ENCODE measurements at places on chromosomes 1 and 21. TPM values are rescaled to one million over a fixed set of nuclear protein-coding genes. Genes with fewer than 3 reads are reported as not detected.

Gene TRIM58
- total RNA-seq = 0.16 TPM

Gene PTPN22
- total RNA-seq = 4.2 TPM

DNA sequence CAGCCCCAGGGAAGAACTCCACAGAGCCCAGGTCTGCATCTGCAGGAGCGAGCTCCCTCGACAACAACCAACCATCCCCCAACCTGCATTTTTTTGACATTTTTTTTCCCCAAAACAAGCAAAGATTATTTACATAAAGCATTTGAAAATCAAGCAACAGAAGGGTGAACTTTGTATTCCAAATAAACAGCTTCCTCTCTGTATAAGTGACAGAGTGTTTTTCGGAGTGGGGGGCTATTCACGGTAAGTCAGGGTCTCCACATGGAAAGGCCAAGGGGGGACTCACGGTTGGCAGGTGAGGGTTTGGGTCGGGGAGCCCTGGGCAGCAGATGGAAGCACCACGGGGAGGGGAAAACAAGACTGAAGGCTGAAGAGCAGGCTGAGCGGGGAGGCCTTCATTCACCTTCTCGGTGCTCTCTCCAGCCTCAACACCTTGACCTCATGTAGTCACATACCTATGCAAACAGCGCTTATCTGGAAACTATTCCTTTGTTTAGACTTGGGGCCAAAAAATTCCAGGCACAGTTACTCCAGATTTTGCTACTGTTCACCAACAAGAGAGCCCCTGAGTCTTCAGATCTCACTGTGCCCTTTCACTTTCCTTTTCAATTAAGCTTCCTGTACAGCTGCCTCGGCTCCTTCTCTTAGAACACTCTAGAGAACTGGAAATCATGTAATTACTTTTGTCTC lies 27.6 kb downstream of the C2CD2 start:
- DNase-seq = no peak

- DNase-seq = no peak
Observed at GRCh38 chr1:44634606-44635189, 39.6 kb downstream of the TMEM53 start.

GRCh38 chr1:84347271-84347931 lies 45.9 kb downstream of the SAMD13 start:
- no peak for DNase-seq

DNA sequence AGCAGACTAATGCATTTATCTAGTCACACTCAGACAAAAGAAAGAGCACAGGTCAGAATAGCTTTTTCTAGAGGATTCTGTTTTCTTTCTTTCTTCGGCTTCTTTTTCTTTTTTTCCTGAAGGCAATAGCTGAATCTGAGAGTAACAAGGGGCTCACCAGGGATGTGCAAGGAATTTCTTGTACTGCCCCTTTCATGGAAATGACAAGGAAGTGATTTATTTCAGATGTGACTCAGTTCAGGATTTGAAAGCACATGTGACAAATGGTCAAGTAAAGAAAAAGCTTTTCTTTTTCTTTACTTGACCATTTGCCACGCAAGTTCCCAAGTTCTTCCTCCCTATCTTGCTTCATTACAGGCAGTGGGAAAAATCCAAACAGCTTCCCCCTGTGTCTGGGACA lies 202.0 kb downstream of the GABPA start:
- DNase-seq = no peak

- DNase-seq = no peak
Observed at GRCh38 chr1:74429580-74429979, 82.8 kb downstream of the LRRC53 start.

DNA sequence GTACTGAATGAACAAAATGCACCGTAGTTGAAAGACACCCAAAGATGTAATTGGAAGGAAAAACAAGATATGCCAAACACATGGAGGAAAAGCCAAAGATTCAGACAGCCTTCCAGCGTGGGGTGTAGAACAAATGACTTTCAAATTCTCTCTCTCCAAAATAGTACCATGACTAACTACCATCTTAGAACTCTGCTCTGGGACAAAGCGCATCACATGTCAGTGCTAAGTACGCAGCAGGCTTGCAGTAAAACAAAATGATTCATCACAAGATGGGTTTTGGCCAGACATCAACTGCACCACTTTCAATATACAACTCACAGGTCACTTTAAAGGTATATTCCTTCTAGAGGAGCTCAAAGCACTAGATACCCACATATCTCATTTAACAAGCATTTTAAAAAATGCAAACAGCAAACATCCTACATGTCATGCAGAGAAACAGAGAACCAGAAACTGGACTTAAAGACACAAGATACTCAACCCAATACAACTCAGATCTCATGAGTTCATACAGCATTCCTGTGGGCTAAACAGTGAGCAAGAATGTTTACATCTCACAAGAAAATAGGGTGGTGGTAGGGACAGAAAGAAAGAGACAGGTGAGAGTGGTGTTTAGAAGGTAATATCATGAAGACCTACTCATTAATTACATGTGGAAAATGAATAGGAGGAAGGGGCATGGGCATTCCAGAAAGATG lies 75.7 kb downstream of the BCAR3 start:
- no peak for DNase-seq

DNA sequence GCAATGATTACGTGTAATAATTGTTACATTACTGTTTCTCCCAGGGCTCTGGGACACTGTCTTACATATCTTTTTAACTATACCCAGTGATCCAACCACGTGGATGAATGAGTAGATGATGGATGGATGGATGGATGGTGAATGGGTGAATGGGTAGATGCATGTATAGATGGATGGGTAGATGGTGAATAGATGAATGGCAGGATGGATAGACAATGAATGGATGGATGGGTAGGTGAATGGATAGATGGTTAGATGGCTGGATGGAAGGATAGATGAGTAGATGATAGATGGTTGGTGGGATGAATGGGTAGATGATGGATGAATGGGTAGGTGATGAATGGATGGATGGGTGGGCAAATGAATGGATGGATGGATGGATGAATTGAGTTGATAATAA lies 135.9 kb downstream of the HUNK start:
- DNase-seq = no peak

DNA sequence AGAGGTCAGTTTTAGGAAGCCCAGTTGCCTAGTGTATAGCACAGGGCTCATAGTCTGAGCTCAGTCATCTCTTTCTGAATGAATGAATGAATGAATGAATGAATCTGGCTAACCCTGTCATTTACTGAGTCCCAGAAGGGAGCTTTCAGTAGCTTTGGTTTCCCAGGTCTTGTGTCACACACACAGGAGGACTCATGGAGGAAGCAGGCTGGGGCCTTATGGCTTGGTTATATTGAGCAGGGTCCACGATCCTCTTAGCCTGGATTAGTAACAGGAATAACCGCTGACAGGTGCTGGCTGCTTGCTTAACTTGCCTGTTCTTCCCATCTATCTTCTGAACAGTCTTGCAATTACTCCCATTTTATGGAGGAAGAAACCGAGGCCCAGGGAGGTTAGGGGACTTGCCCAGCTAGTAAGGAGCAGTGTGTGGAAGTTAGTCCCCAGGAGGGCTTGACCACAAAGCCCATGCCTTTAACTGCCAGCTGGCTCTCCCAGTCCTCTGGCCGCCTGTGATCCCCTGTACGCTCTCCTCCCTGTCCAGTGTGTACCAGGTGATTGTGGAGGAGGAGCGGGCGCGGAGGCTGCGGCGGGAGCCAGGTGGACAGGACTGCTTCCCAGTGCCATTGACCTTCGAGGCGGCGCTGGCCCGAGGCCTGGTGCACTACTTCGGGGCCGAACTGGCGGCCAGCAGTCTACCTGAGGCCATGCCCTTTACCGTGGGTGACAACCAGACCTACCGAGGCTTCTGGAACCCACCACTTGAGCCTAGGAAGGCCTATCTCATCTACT lies 46.0 kb downstream of the PTPRU start:
- DNase-seq = no peak

- peak; percentile 51 for DNase-seq
Observed at GRCh38 chr1:41529621-41530395, 45.3 kb upstream of the EDN2 start.

DNA sequence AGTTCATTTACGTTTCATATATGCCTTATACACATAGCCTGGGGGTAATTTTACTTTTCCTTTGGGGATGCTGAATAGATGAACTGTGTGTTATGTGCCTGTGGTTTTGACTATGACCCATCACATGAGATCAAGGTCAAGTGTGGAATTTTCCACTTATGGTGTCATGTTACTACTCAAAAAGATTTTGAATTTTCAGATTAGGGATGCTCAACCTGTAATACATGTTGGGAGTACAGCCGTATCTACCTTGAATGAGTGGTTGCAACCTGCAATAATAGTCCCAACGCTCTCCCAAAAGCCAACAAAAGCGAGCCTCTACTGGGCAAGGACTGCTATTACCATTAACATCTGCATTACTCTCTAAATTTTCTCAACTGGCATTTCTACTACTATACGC lies 68.5 kb upstream of the SDC3 start:
- DNase-seq = no peak

GRCh38 chr1:63042278-63042677 lies 258.3 kb downstream of the ATG4C start:
- DNase-seq = no peak

DNA sequence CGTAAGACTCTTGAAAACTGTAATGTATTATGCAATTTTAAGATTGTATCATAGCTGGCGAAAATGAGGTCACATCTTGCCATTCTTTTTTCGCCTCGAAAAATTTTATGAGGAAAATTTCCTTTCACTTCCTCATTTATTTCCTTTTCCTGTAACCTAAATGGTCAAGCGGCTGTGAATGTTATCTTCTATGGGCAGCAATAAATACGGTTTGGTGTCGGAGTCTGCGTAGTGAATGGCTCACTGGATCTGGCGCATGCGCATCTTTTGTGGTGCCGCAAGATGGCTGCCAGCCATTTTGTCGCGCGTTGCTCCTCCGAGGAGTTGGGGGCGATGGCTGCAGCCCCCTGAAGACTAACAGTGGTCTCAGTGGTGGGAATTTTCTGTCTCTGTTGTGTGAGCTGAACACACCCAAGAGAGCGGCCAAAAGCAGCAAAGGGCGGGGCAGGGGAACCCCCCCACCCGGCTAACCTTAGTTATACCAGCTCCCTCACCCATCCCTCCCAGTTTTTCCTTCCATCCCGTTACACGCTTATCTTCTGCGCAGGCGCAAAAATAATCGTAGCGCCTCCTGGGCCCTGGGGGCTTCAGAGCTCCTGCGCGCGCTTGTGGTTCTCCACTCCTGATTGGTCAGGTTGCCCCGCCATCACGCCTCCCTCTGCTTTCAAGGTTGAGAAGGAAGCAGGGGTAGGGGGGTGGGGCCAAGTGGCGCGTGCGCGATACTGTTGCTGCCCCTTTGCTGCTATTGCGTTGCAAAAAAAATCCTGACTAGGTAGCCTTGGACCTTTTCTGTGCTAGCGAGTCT lies at the start of gene RPRD2:
Gene RPRD2, plus strand, starts transcription at position 722 of the 805 bp plus-strand sequence. CDS start 568 bp downstream, outside the sequence.
- DNase-seq = peak; percentile 99

GRCh38 chr1:54268762-54269297 lies 68.9 kb downstream of the MRPL37 start:
- DNase-seq = no peak

Measured in heart left ventricle (tissue), 16 donors.